ENCODE measurements at places on chromosomes 5 and 9.

GRCh38 chr9:23341346-23341745, 484.7 kb downstream of the ELAVL2 start:
- ATAC-seq = no peak

DNA sequence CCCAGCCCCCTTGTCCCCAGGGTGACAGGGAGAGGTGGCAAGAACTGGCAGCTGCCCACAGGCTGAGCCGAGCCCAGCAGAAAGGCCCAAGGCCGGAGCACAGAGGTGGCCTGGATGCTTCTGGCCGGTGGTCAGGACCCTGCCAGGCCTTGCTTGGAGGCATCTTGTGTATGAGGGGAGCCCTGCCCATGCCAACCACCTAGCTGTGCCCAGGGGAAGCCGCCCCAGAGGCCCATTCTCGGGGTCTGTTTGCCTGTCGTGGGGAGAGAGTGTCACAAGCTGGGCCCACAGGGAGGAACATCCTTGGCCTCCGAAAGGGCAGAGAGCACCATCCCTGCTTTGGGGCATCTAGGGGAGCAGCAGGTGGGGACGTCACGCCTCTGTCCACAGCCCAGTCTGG, 10.0 kb downstream of the NKD2 start:
- ATAC-seq = no peak

DNA sequence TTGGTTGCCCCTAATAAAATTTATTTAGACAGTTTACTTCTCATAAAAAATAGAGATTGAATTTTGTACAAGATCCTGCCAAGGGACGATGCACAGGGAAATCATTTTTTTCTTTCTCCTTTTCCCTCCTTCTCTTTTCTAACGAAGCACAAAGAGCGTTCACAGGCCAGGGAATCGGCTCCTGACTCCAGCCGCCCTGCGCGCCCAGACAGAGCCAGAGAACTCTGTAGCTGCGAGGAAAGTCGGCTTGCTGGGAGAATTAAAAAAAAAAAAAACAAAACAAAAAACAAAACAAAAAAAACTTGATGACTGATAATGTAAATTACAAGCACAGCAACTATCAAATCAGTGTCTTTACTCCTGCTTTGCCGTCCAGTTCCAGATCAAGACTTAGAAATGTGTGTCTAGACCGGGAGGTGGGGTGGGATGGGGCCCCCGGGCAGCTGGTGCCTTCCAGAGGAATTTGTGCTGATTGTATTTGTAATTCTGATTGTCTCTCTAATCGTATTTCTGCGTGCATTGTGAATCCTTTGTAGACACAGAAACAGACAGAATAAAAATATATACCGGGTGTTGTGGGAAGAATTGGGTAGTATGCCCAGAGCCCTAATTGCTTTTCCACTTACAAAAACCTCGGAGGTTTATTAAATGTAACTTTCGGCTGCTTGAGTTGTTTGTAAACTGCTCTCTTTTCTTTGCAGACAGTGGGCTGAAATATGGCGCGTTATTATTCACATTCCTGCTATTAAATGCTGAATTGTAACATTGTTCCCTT, 3.6 kb upstream of the OTP start:
- ATAC-seq = no peak

- ATAC-seq = no peak
Measured at GRCh38 chr9:76417394-76417793, 23.2 kb upstream of the RFK start.

GRCh38 chr5:175654807-175655206, 3.1 kb upstream of the HRH2 start:
- no peak for ATAC-seq

GRCh38 chr9:113281356-113281755, 5.9 kb downstream of the PRPF4 start:
- ATAC-seq = no peak

DNA sequence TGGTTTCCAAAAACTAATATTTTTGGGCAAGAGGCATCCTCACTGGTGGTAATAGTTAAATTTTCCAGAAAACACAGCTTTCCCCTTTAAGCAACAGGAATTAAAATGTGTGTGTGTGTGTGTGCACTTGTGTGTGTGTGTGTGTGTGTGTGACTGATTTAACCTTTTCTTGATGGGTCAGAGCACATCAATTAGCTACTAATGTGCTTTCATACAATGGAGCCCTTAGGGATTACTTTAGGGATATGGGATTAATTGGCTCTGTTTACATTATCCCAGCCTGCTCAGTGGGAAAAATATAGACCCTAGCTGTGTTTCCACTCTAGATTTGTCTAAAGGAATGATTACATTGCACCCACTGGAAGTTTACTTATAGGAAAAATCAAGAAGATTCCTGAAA, 6.5 kb downstream of the PLCXD3 start:
- no peak for ATAC-seq

DNA sequence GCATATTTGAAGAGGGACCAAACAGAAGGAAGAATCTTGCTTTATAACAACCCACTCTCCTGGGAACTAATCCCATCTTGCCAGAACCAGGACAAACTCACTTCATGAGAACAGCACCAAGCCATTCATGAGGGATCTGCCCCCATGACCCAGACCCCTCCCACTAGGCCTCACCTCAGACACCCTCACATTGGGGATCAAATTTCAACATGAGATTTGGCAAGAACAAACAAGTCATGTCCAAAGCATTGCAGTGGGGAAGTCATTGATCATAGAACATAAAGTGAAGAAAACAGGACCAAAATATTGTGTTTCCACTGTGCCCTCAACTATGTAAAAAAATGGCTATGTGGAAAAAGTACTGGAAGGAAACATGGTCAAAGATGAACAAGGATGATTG, 43.9 kb downstream of the MAP1B start:
- ATAC-seq = no peak
